Neural progenitor cell (in vitro differentiated cells): ENCODE measurements at places on chromosomes 12 and 14.

GRCh38 chr12:26195250-26195640 is at the start of gene SSPN:
Gene SSPN, plus strand, starts transcription at chr12:26195573. Its CDS starts 100 bp downstream, at chr12:26195673.
- peak; percentile 62 for DNase-seq

- DNase-seq: no peak
Observed at GRCh38 chr14:56273951-56274350, 155.7 kb downstream of the PELI2 start.

- DNase-seq: no peak
Observed at GRCh38 chr14:37932008-37932407, 275.7 kb upstream of the SSTR1 start.

- DNase-seq: no peak
Observed at GRCh38 chr14:64474041-64474440, 8.7 kb downstream of the AKAP5 start.

- no peak for DNase-seq
Observed at GRCh38 chr14:77151918-77152588, 10.5 kb upstream of the ZDHHC22 start.

GRCh38 chr14:72888192-72888591 is 5.7 kb downstream of the DPF3 start:
- no peak for DNase-seq

GRCh38 chr12:56955631-56956256 is 1.7 kb downstream of the RDH16 start:
- DNase-seq: no peak

DNA sequence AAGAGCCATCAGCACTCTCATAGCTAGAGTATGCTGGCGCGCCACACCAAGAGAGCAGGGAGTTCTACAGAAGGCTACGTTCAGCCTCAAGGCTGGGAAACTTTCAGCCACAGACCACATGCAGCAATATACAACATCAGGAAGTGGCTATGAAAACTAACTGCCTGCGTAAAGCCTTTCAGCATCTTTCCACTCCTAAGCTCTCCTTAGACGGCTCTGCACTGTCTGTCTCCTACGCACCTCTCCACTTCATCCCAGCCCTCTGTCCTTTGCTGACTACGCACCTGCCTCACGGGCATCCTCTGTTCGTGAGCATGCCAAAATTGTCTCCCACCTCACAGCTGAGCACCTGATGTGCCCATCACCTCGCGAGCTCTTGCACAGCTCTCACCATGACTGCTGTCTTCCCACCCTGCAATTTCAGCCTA is 9.7 kb downstream of the MPHOSPH9 start:
- no peak for DNase-seq

DNA sequence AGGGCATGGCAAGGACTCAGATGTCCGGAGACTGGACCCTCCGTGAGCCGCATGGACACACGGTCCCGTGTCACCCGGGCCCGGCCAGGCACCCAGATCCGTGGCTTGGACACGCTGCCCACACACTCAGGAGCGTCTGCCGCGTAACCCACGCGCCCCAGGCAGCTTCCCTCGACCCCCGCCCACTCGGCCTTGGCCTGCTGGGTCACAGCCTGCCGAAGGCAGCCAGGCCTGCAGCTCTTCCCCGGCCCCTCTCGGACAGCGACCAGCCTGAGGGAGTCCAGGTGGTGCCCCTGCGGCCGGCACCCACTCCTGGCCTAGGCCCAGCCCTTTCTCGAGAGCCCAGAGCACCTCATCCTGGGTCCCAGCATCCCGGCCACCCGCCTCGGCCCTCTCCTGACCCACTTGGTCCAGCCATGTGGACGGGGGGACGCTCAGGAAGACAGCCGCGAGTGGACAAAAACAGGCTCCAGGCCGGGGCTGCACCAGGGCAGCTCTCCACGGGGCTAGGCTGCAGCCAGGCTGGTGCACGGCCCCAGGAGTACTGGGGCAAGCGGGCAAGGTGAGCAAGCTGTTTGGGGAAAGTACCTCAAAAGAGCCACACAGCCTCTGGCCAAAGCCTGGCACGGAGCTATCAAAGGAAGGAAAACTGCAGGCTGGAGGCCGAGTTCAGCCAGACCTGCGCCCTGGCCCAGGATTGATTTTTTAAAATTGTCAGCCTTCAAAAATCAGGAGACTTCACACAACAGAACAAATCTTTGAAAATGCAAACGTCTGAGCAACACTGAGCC is 6.5 kb downstream of the AKT1 start:
- no peak for DNase-seq

GRCh38 chr14:91373591-91374254 is 43.9 kb downstream of the CCDC88C start:
- no peak for DNase-seq

- no peak for DNase-seq
Observed at GRCh38 chr12:89801284-89801683, 92.6 kb upstream of the ATP2B1 start.
